ENCODE measurements at places on chromosomes 1 and 21. TPM values are rescaled to one million over a fixed set of nuclear protein-coding genes. Genes with fewer than 3 reads are reported as not detected.
A peak's percentile ranks its signal among the peaks of the same experiment; 100 is the strongest.

The SPATA6 gene
- 0.89 TPM for total RNA-seq

DNA sequence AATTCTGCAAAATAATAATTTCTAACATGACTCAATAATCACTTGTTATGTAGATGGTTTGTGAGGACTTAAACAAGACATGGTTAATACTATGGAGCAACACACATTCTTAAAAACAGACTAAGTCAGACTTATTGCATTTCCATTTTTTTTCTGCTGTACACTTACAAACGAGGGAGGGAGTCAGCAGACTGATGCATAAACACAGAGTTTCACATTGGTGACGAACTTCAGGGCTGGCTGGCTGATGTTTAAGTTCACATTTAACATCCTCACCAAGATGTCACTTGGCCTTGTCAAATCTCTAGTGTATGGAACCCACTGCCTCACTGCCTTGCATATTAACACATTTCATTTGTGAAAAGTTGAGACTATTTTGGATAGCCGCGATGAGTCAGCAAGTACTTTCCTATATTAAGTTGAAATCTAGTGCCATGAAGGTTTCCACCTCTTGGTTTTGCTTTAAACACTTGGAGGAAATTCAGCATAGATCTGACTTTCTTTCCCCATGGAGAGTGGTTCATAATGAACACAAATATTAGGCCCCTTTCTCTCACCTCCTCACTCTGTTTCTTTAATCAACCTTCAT is 337.5 kb upstream of the RUNX1 start:
- DNase-seq: no peak

The INTS7 gene
- total RNA-seq: 31.8 TPM

- DNase-seq: no peak
Measured at GRCh38 chr1:5220421-5220820, 566.0 kb downstream of the AJAP1 start.

DNA sequence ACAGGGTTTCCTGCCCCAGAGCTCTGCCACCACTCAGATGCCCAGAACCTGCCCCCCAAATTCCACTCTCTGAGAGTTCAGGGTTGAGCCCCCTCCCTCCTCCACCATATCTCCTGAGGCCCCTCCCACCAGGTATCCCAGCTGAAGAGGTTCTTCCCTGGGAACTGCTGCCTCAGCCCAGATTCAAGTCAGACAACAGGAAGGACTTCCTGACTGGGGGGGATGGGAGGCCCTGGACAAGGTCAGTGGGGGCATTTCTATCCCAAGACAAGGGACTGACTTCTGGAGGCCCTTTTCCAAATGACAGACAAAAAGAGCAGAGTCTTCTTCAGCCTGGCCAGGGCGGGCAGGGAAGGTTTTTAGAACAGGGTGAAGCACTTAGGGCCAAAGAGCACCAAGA is 24.1 kb upstream of the TENT5B start:
- DNase-seq: no peak

DNA sequence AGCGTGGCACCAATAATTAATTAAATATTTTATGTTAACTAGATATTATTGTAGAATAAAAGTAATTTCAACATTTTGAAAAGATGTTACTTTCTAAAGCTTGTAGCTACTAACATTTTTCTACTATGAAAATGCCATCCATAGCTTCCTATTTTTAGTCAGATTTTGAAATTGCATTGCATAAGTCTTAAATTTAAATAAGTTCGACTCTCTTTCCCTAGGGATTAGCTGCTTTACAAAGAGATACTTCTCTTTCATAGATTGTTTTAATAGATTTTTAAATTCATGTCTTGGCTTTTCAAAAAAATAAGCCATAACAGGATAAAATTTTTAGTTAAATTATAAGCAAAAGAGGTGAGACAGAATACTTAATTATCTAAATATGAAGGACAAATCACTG is 1279.6 kb downstream of the KCNT2 start:
- DNase-seq: no peak

The ATP6V1G3 gene
- not detected for total RNA-seq

The SPATC1L gene
- 17.5 TPM for total RNA-seq

- no peak for DNase-seq
Measured at GRCh38 chr1:53315456-53316423, 12.1 kb downstream of the LRP8 start.

GRCh38 chr1:71745326-71745725 is 537.0 kb downstream of the NEGR1 start:
- no peak for DNase-seq

The COL8A2 gene
- total RNA-seq: not detected

The NMNAT2 gene
- not detected for total RNA-seq

- DNase-seq: no peak
Measured at GRCh38 chr1:233647073-233647472, 33.2 kb downstream of the KCNK1 start.

The PLEKHN1 gene
- total RNA-seq: 2.2 TPM

DNA sequence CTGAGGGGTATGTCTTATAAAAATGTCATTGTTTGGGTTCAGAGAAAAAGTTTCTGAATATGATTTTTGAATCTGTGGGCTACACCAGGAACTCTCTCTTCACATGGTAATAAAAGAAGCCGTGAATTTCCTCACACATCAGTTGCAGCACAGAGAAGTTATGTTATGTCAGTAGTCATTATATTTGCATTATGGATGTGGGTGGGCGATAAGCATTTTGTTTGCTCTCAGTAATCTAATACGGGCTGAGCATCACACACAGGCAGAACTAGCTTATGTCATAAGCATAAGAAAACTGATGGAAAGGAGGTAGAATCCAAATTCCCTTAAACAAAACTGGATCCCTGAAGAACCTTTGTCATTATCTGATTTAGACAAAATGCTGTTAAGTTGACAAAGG is 70.8 kb downstream of the PRDM2 start:
- DNase-seq: no peak

The HSD3B1 gene
- total RNA-seq: not detected

GRCh38 chr1:90721210-90722194 is 4.4 kb upstream of the BARHL2 start:
- DNase-seq: peak; percentile 68

DNA sequence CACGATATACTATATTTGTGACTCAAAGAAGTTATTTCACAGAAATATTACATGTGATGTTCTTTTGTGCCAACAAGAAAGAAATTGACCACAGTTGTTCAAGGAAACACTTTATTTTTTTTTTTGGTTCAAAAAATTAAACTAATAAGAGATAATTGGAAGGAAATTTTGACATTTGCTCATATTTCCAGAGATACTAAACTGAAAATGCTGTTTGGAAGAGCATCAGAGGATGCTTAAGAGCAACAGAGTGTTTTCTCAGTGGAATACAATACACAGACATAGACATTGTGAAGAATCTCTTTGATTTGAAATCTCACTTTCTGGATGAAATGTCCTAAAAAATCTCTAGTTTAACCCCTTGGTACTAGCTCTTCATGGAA is 760.4 kb upstream of the CXADR start:
- DNase-seq: no peak

- peak; percentile 73 for DNase-seq
Measured at GRCh38 chr1:243421784-243422183, 165.9 kb downstream of the SDCCAG8 start.

DNA sequence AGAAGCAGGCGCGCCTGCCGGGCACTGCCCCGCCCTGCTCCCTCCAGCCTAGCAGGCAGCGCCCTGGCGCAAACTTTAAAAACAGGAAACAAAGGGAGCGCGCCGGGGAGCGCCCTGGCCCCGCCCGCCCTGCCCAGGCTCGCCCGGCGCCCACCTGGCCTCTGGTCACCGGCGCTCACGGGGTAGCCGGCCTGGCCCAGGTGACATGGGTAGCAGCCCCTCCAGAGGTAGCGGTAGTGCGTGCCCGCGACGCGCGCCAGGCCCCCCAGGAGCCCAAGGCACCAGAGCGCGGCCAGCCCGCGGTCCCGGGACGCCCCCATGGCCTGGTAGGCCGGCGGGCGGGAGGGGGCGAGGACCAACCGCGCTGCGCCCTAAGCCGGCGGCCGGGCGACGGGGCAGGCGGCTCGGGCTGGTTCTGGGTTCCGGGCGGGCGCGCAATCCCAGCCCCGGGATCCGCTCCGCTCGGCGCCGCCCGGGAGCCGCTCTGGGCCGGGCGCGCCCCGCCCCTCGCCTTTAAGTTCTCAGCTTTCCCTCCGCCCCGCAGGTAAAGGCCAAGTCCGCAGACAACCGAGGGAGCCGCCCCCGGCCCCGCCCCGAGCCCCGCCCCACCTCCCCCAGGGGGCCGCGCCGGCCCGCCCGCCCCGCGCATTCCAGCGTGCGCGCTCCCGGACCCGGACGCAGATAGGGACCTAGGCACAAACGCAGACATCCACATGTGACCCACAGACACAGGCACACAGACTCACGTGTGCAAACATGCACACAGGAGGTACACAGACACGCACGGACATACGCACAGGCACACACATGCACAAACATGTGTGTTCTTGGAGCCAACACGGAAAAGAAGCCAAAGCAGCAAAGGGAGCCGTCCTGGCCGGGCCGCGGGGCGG is 76.7 kb downstream of the ARHGEF16 start:
- peak; percentile 82 for DNase-seq

GRCh38 chr1:2545754-2546514 is 10.2 kb upstream of the TNFRSF14 start:
- DNase-seq: peak; percentile 94

The FCRLB gene
- total RNA-seq: 0.97 TPM

DNA sequence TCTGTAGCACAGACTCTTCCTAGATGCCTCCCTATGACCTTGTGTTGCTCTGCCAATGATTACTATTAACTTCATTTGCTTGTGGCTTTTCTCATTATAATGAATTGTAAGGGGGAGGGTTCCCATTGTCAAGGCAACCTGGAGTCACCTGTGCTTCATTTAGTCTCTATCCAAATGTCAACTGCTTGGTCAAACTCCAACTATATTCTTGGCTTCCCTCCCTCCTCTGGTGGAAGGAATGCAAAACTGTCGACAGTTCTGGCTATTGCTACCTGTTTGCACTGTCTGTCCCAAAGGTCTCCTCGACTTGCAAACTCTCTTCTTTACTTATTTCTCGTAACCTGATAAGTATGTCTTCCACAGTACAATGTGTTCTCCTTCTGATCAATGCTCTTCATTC is 100.3 kb downstream of the CACNA1E start:
- no peak for DNase-seq

The UTP11 gene
- 39.0 TPM for total RNA-seq

GRCh38 chr1:67307251-67308060 is at the start of gene IL12RB2:
Gene IL12RB2, plus strand, starts transcription at chr1:67307873. Its CDS starts 12,496 bp downstream, at chr1:67320369.
- peak; percentile 67 for DNase-seq

- DNase-seq: no peak
Measured at GRCh38 chr1:22534951-22535350, 28.3 kb upstream of the EPHA8 start.

- no peak for DNase-seq
Measured at GRCh38 chr1:157219182-157219581, 81.0 kb upstream of the ETV3 start.

The RGL1 gene
- total RNA-seq: 1.3 TPM

DNA sequence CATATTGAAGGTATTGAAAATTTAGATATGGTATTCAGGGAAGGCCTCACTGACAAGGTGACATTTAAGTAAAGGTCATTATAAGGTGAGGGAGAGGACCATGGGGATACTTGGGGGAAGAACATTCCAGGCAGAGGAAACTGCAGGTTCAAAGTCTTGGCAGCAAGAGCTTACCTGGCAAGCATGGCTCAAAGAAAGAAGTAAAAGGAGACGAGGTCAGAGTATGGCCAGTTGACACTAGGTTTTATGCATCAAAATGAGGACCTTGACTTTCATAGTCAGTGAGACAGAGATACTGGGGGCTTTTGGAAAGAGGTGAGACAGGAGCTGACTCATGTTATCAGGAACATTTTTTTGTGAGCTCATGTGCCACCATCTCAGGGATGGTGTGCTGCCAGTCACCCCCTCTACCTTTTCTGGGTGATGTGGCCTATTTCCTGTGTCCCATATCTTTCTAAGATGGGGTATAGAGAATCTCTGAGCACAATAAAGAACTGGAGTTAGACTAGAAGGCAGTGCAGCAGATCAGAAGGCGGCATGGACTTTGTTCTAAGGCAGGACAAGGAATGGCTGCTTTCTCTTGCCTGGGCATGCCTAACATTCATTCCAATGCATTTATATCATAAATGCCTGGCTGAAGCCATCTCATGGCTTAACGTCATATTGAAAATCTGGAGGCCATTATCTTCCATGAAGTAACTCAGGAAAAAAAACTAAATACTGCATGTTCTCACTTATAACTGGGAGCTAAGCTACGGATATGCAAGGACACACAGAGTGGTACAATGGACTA is 406.7 kb downstream of the NTNG1 start:
- no peak for DNase-seq

GRCh38 chr1:161439280-161440232 is 65.7 kb upstream of the FCGR2A start:
- DNase-seq: peak; percentile 48

The NDUFV3 gene
- total RNA-seq: 27.7 TPM

GRCh38 chr1:162113419-162113818 is 43.9 kb downstream of the NOS1AP start:
- no peak for DNase-seq

The FMOD gene
- total RNA-seq: not detected

The FAM131C gene
- total RNA-seq: 6.0 TPM

- DNase-seq: no peak
Measured at GRCh38 chr21:44371596-44371995, 18.2 kb downstream of the TRPM2 start.

DNA sequence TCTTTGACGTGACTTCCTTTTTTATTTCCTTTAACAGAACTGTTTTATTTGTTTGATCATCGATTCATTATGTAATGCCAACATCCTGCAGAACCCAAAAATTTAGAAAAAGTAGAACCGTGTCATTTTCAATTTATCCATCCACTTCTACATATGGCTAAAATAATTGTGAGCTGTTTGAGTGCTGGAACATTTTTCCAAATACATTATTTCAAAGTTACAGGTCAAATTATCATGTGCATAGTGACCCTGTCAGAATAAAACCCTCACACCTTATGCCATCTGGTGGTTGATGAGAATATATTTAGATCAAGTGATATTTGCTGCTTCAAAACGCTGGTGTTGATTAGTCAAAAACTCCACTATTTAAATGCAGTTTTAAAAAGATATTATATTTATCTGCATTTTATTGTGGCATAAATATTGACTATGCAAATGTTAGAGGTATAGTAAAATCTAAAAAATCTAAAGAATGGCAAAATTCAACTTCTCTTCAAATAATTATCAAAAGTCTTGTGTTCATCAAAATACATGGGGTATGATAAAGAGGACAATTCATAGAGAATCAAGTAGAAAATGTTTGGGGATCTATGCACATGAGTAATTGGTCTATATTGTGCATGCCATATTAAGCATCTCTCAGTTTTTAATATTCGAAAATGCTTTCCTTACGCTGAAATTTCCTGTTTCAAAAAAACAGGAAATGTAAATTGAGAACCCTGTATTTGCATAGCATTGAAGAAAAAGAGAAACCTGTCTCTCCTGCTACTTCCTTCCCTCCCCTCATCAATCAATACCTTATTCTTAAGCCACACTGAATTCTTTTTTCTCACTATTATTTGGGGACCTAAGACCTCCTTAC is 39.7 kb downstream of the UBE2U start:
- DNase-seq: no peak
